ENCODE measurements at places on chromosomes 7 and 10. TPM values are rescaled to one million over a fixed set of nuclear protein-coding genes. Genes with fewer than 3 reads are reported as not detected.
A peak's percentile ranks its signal among the peaks of the same experiment; 100 is the strongest.

LAMB1 gene
- 303 TPM for total RNA-seq

DNA sequence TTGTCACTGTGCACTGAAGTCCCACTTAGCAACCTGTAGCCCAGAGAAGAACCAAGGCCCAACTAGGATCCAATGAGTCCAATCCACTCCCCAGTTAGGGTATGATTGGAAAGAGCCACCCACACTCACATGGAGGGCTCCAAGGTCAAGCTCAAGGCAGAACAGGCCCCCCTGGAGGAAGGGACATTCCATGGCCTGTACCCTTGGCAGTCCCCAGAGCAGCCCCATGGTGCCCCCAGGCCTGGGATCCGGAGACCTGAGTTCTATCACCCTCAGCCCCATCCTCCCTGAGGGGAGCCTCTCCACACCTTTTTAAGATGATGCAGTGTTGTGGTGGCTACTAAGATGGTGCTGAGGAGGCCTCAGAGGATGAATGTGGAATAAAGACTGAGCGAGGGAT lies 231.4 kb downstream of the GRID1 start:
- no peak for DNase-seq

- no peak for DNase-seq
Observed at GRCh38 chr7:71706597-71706975, 574.6 kb downstream of the GALNT17 start.

DNA sequence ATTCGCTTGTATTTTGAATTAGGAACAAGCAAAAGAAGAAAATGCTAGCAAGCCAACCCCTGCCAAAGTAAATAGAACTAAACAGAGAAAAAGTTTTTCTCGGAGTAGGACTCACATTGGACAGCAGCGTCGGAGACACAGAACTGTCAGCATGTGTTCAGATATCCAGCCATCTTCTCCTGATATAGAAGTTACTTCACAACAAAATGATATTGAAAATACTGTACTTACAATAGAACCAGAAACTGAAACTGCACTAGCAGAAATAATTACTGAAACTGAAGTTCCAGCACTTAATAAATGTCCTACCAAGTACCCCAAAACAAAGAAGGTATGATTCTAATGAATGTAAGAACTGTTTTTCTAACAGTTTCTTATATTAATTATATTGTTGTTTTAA lies 87.9 kb downstream of the KMT2E start:
- DNase-seq, result no peak

GRCh38 chr10:8586504-8586903 lies 532.0 kb downstream of the GATA3 start:
- no peak for DNase-seq

- no peak for DNase-seq
Observed at GRCh38 chr7:31020161-31020560, 31.9 kb upstream of the ADCYAP1R1 start.

DNA sequence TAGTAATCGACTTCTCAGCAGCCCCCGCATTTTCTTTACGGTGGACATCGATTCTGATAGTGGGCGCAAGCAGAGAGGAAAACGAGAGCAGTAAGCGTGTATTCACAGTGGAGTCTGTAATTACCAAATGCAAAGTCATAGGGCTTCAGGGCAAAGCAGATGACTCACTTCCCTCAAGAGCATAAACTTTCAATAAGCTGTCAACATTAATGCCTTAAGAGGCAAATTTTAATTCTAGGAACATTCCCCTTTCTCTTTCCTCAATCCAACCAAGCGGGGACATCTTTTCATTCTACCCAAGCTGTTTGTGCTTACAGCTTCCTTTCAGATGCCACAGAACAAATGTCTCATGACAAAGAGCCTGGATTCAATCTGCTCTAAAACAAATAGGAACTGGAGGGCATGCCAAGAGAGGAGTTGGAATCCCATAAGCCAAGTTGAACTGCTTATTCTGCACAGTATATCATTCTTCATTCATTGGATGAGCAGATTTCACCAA lies 48.6 kb downstream of the MALSU1 start:
- DNase-seq, result no peak

- DNase-seq, result no peak
Observed at GRCh38 chr7:155009570-155010157, 6.7 kb upstream of the PAXIP1 start.

ERVW-1 gene
- 0.22 TPM for total RNA-seq

DNA sequence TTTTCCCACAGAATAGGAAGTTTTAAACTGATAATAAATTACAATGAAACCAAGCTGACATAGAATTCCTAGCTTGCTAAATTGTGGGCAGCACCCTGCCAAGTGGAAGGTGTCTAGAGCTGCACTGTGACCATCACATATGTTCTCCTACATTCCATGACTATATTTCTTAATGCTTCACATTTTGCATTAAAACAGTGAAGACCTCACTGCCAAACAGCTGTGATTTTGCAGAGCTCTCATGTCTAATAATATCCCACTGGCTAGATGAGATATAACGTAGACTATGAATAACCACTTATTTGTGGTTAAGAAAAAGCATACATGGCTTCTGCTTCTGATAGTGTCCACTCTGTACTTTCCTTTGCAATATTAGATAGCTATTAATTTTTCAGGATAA lies 228.3 kb upstream of the TEX47 start:
- no peak for DNase-seq

GPRIN2 gene
- total RNA-seq, result 2.0 TPM

ZFYVE27 gene
- total RNA-seq, result 32.9 TPM

MOGAT3 gene
- total RNA-seq, result not detected

DNA sequence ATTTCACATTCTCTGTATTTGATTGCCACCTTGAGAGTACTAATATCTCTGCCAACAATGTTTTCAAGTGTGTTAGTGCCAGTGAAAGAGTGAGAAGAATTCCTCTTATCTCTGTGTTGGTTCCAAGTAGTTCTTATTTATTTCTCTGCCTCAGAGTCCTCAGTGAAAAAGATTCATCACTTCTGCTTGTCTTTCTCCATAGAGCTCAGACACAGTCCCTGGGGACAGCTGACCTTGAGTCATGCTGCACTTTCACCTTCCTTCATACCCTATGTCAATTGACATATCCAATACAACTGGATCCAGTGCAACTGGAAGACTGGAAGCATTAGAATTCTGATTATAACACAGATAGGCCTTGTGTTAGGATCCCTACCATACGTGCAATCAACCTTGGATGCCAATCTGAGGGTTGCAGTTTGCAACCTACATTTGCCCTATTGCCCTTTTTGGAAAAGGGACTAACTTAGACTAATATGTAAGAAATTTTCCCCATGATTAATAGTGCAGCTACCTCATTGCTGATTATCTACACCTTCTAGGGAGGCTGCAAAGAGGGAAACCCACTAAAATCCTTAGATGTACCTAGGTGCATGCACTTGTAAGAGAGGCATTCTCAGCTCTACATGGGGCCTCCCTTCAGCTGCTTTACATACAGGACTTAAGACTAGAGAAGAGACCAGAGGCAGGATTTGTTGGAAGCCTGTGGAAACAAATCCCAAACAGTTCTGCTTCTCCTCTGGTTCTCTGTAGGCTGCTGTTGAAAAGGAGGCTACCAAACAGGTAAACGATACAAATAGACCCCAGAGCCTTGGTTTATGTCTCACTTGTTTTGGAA lies 8.4 kb downstream of the IFIT2 start:
- DNase-seq, result no peak

DNA sequence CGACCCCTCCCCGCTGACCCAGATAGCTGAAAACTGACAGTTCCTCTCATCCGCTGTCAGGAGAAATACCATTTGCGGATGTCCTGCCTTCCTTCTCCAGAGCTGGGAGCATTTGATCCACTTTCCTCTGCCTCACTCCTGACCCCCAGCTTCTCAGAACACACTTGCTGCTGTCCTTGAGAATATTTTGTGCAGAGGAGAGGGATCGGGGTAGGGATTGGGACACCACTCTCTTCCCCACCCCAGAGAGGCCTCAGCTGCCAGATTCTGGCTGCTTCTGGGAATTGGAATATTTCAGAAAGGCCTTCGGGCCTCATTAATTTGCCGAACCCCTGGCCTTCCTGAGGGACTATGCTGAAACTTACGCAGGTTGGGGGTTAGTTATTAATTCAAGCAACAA lies 97.0 kb downstream of the C10orf105 start:
- DNase-seq, result no peak

GRCh38 chr10:27345455-27345920 lies 104.9 kb upstream of the ACBD5 start:
- no peak for DNase-seq

MUC3A gene
- total RNA-seq, result 0.36 TPM

PDSS1 gene
- total RNA-seq, result 3.8 TPM

KIAA1549 gene
- 5.2 TPM for total RNA-seq

DNA sequence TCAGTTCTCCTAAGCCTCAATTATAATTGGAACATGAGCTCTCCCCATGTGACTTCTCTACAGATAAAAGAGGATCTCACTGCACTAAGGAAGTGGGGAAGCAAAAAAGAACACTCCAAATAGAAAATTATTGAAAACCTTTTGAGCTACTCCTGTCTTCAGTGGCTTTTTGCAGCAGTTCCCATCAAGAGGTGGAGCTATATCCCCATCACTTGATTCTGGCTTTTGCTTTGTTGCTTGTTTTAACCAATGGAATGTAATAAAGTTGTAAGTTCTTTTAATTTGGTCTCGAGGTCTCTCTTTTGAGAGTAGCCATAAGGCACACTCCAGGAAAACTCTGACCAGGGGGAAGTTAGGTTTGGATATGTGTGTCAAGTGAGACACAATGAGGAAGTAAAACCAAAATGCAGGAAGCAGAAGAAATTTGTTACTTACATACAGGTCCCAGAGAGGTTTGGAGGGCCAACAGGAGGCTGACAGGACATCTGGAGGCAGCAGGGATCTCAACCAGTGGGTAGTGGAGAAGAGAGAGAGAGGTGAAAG lies 569.4 kb downstream of the HTR7 start:
- DNase-seq, result no peak

DNA sequence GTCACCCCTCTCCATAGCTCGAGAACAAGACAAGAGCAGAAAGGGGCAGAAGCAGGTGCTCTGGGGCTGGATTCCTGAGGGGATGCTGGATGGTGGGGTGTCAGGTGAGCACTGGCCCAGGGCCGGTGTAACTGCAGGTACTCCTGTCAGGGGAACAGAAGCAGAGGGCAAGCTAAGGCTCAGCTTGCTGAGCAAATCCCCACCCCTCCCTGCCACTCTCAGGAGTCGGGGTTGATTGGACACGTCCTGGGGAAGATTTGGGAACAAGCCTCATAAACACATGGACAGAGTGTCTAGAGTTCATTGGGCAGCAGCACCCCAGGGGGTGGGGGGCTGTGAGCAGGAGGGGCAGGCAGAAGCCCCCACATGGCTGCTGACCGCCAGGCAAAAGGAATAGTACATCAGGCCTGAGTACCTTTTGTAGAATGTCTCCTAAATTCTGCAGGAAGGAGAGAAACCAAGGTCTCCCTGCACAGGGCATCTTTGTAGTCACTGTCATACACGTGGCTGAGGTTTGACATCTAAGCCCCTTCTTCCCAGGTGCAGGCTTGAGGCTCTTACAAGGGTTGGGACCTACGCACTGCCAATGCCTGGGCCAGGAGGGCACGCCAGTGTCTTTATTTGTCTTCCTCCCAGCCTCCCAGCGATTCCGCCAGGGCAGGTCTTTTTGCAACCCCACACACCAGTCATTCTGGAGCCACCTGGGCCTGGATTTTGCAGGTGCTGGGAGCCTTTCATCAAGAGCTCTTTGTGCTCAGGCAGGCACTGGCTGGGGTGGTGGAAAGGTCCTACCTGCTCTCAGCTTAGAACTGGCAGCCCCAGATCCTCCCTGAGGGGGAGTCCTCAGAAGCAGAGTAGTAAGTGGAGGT lies 2.8 kb downstream of the CALML3 start:
- peak; percentile 54 for DNase-seq

CFAP58 gene
- total RNA-seq, result 0.67 TPM

ITPRID1 gene
- not detected for total RNA-seq

DNA sequence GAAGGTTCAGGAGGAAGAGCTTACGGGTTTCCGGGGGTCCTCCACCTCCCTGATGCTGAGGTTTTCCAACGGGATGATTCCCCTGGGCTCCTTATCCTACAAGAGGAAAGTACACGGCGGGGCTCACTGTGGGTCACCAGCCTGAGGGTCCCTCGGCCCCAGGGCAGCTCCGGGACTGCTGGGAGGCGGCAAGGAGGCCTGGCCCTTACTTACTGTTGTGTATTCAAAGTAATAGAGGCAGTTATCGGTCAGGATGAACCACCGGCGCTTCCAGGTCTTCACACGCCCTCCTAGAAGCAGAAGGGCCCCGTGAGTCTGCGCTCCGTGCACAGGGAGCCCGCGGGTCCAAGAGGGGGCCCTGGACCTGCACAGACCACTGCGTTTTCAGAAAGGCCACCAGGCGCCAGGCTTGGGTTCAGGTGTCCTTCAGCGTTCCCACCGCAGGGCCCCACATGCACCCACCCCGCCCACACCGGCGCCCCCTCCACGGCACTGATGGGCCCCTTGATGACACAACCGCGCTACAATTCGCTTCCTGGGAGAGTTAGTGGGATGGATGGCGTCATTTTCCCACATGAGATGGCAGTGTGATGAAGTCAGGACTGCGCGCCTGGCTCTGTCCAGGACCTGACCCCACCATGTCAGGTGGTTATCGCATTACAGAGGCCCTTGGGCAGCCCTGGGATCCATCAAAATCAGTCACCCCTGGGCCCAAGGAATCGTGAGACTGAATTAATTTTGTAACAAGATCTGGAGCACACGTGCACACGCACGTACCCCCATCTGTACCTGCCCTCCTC lies 106.7 kb downstream of the CYTH3 start:
- no peak for DNase-seq

TRIM50 gene
- 0.71 TPM for total RNA-seq

KIAA1217 gene
- 84.6 TPM for total RNA-seq

- DNase-seq, result peak; percentile 63
Observed at GRCh38 chr7:32347244-32347828, 142.8 kb downstream of the LSM5 start.

GRCh38 chr7:30896036-30896435 lies 15.6 kb upstream of the AQP1 start:
- DNase-seq, result no peak

GRCh38 chr10:87740254-87740655 lies 77.8 kb downstream of the ATAD1 start:
- no peak for DNase-seq

DNA sequence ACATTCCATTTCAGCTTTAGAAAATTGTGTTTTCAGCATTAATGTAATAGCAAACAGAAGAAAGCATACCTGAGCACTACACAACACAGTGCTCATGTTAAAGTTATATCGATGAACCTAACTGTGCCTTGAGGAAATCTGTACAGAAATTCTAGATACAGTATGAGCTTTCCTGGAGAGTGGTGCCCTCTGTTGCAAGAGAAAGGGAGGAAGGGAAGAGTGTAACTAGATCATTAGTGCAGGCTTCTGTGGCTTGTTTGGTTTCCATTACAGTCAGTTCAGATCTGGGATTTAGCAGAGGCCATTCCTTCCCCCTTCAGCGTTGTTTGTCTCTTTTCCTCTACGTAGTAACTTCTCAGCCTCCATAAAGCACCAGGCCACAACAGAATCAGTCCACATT lies 139.7 kb downstream of the HTR7 start:
- DNase-seq, result no peak

GRCh38 chr7:99089914-99090629 lies 53.8 kb downstream of the SMURF1 start:
- DNase-seq, result no peak

GRCh38 chr10:21396889-21397288 lies 128.6 kb downstream of the SKIDA1 start:
- no peak for DNase-seq

GAD2 gene
- not detected for total RNA-seq

GRCh38 chr10:102757323-102757722 lies 13.6 kb downstream of the WBP1L start:
- no peak for DNase-seq

Measured in sciatic nerve (tissue), 2 donors.